LNCaP clone FGC (cell line): ENCODE measurements at places on chromosomes 2 and 18.

DNA sequence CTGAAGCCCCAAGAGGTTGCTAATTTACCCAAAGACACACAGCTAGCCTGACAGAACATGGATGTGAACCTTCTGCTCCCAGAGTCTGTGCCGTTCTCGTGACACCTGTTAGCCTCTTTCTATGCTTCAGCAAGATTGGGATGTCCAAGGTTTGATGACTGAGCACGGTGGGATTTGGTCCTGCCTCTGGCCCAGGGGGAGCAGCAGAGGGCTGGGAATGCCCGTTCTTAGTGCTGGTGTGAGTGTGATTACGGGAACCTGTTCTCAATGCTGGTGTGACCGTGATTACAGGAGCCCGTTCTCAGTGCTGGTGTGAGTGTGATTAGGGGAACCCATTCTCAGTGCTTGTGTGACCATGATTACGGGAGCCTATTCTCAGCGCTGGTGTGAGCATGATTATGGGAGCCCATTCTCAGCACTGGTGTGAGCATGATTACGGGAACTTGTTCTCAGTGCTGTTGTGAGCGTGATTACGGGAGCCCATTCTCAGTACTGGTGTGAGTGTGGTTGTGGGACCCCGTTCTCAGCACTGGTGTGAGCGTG is 67.3 kb upstream of the SNTG2 start:
- DNase-seq: no peak

- no peak for DNase-seq
Observed at GRCh38 chr18:73088445-73088844, 220.7 kb upstream of the NETO1 start.

- no peak for DNase-seq
Observed at GRCh38 chr2:12282780-12283695, 433.7 kb upstream of the TRIB2 start.

GRCh38 chr2:52342458-52342857 is 1310.5 kb upstream of the NRXN1 start:
- DNase-seq: no peak

DNA sequence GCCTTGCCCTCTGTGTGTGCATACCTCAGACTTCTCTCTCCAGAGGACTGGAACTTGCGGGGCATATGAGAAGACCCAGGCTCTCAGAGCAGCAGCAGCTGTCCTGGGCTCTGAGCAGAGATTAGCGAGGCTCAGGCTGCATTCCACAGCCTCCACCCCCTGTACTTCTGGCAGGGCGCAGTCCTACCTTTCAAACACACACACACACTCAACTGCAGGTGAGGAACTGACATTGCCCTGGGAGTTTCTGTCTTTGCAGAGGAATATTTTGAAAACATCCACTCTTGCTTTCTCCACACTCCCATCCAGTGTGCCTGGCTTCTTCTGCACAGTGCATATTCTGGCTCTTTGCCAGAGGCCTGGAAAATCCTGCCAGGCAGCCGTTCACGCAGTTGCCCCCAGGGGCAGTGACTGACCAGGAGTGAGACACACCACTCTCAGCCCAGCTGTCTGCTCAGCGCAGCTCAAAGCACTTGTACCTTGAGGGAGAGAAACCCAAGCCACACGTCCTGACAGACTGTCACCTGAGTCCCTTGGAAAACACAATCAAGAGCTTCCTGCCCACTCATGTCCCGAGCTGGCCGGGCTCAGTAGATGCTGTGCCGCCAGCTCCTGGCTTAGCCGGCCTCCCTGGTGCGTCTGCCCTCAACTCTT is 460.8 kb downstream of the RNF144A start:
- no peak for DNase-seq

GRCh38 chr18:38413193-38413592 is 847.6 kb upstream of the CELF4 start:
- no peak for DNase-seq

DNA sequence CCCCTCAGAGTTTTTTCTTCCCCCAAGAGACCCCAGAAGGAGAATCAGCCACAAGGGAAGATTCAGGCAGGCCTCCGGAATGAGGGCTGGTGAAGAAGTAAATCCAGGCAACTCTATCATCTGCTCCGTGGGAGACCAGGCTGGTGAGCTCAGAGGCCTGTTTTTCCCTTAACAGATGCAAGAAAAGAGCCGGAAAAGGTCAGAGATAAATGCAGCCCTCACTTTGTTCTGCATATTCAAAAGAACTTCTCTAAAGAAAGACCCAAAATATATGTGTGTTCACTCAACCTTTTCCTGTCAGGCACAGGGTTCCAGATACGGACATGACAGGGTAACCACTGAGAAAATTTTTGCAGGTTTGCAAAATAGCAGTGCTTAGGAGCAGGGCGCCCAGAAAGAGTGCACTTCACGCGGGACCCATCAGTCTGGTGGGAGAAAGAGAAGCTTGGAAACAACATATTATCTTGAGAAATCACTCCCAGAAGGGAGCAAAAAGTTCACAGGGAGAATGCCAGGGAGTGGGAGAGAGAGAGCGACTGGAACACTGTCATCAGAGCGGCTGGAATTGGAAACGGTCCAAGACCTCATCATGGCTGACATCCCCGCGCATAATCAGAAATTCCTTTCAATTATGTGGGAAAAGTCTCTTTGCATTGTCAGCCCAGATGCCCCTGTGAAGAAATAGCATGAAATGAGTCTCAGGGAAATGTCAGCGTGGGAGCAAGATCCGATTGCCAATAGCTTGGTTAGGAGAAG is 244.8 kb upstream of the SLC14A2 start:
- no peak for DNase-seq

DNA sequence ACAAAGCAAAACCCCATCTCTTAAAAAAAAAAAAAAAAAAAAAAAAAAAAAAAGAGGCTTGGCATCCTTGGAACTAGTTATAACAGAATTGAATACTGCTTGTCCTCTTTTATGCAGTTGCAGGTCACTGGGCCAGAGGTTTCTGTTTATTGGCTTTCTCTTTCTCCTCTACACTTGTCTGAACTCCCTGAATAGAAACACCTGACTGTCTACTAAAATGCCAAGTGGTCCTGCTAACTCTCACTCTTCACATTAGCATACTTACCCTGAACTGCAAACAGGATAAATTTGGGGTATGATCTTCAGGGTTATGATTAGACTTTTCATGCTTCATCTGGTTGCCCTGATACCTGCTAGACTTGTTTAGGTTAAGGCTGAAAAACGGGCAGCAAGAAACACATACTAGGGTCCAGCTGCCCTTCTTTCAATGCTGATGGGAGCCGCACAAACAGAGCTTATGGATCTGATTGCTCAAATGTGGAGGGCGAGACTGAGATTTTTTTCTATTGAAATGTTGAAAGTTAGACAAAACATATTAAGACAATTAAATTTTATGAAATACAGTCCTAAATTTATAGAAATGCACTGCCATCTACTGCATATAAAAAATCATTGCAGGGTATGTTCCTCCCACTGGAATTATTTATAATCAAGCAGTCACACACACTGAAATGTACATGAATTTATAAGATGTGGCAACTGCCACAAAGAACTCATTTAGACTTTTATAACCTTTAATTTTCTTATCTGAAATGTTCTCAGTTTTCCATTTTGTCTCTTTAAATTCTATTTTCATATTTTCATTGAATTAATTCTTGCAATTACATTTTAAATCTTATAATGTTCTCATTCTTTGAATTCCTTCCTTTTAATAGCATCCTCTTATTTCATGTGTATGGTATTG is 40.8 kb downstream of the GTF3C3 start:
- DNase-seq: no peak

- no peak for DNase-seq
Observed at GRCh38 chr2:28608500-28609424, 112.9 kb downstream of the PLB1 start.

DNA sequence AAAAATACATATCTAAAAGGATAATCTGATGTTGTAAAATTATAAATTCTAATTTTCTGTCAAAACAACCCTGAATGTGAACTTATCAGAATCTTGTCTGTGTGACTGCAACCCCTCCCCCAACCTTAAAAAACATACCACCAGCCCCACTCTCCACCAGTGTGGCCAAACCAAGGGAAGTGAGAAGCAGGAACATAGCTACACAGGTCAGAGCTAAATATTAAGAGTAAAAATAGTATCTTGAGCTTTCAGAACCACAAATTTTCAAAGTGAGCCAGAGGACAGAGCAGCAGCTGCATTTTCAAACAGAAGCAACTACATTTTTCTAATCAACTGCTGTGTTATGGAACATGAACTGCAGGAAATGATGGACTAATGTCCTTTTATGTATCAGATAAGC is 156.7 kb downstream of the SLC4A10 start:
- no peak for DNase-seq

DNA sequence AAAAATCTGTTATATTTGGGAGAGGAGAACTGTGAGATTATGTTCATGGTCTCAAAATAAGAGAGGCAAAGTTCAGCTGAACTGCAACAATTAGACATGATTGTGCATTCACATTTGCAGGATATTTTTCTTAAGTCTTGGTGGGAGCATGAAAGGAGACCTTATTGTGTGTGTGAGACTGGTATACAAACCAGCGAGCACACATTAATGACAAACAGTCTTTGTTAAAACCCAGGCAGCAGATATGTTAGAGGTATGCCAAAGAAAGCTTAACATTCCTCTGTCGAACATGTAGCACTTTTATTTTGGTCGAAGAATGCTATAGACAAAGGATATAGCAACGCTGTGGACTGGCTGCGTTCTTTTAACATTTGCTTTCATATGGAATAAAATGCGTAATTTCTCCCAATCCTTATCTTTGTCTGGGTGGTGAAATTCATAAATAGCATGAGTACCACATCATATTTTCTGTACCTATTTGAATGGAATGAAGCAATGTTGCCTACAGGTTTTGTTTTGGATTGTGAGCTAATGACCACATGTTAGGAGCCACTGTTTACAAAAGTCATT is 88.4 kb downstream of the ICOS start:
- no peak for DNase-seq

GRCh38 chr2:56309626-56310170 is 125.9 kb downstream of the CCDC85A start:
- DNase-seq: no peak

DNA sequence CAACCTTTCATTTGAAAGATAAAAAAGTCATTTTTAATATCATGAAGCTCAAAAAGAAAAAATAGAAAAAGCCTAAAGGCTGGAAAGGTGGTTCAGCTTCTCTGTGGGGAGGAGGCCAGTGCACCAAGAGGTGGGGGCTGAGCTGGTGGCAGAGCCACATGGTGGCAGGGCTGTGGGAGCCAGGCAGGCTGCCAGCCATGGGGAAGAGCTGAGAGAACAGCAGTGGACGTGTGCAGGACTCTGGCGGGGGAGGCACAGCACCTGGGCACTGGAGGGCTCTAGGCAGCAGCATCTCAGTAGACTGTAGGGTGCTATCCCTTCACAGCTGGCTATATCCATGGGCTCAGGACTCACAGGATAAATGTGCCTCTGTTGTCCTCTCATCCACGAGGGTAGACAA is 47.8 kb downstream of the STK25 start:
- no peak for DNase-seq

- no peak for DNase-seq
Observed at GRCh38 chr2:234083572-234084348, 33.3 kb downstream of the SPP2 start.

GRCh38 chr18:9695605-9696004 is 12.5 kb upstream of the RAB31 start:
- DNase-seq: no peak

DNA sequence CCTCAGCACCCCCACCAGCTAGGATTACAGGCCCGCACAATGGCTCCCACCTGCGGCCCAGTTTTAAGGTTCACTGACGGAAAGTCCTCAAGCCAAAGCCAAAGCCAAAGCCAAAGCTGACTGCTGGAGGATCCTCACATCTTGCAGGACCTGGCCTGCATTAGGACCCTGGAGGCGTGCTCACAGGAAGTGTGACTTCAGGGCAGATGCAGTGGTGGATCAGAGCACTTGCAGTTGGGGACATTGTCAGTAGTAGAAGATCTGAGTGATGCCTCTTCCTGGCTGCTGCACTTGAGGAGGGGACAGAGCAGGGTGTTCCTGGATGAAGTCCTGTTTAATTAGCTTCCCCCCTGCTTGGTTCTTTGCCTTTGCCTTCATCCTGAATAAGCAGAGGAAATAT is 69.0 kb upstream of the ALPP start:
- DNase-seq: no peak

GRCh38 chr2:14134771-14135170 is 497.7 kb upstream of the LRATD1 start:
- DNase-seq: no peak

- DNase-seq: no peak
Observed at GRCh38 chr2:108413711-108414095, 35.3 kb upstream of the GCC2 start.

DNA sequence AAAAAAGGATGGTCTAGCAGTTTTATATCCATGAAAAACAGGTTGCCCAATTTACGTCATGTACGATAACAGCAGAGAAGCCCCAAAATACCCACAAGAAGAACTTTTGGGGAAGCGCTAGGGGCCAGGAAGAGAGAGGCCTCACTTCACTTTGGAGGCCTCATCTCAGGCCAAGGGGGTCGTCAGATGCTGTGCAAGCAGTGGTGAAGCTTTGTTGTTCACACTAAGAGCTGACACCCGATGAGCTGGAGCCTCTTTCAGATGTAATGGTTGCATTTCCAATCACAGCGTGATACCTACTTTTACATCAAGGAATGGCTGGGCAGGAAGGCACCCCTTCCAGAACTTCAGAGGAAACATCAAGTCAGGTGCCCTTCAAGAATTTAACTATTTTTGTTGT is 242.3 kb upstream of the PXDN start:
- DNase-seq: no peak

DNA sequence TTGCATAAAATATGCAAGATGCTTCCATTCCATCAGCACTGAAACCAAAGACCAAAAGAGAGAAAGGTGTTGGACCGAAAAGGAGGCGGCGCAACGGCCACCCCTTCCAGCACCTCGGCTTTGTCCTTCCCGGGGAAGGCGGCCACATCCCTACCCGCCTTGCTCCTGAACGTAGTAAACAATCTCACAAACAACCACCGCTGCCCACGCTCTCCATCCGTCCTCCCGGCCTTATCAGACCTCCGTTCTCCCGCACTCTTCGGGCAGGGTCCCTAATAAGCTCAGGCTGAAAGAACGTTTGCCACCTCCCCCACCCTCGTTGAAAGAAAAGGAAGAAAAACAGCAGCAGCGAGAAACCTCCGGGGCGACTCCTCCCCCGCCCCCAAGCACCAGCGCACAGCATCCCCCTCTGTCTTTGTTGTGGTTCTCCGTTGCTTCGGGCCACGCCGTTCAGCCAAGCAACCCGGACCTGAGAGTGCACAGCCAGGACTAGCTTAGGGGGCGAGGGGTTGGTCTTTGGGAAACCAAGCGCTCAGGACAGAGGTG is 4.4 kb downstream of the EVX2 start:
- DNase-seq: no peak
